GM18507 (cell line): ENCODE measurements at places on chromosomes 13 and 19.

- no peak for DNase-seq
Observed at GRCh38 chr13:92739306-92739818, 487.2 kb upstream of the GPC6 start.

- DNase-seq = no peak
Observed at GRCh38 chr19:41456342-41456918, 13.5 kb downstream of the ERICH4 start.

DNA sequence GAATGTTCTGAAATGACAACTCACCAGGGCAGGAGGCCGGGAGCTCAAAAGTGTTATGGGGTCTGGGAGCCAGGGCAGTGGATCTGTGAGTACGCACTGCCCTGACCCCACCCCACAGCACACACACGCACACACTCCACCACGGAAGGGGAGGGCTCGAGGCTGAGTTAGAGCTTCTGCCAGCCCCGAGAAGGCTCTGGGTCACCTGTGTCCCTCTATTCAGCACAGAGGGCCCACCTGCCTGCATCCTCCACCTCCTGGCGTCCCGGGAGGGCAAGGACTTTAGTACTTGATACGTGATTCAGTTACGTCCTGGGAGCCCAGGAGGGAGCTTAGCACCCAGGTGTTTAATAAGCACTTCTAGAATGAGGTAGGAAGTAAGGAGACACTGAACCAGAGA, 190.0 kb upstream of the GPR12 start:
- DNase-seq = no peak

GRCh38 chr13:26225896-26226617, 3.9 kb upstream of the RNF6 start:
- DNase-seq = no peak

GRCh38 chr19:16599655-16600346, 27.6 kb upstream of the SLC35E1 start:
- no peak for DNase-seq

DNA sequence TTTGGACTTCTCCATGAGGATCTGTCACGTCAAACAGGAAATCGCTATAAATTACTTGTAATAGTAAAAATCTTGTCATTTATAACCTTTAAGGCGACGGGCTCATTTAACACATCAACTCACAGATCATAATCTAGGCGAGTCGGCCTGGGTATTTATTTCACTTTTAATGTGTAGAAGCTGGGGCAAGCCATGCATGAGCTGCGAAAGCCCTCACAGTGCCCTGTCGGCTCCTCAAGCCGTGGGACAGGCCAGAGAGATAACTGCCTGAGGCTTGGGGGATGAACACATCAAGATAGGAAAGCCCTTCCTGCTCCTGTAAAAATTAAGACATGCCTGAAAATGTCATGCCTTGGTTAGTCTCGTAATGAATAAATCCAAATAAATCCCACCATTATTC, 30.8 kb downstream of the SOX1 start:
- no peak for DNase-seq

GRCh38 chr19:52689843-52690368, 44.9 kb downstream of the ZNF611 start:
- DNase-seq = peak; percentile 8

DNA sequence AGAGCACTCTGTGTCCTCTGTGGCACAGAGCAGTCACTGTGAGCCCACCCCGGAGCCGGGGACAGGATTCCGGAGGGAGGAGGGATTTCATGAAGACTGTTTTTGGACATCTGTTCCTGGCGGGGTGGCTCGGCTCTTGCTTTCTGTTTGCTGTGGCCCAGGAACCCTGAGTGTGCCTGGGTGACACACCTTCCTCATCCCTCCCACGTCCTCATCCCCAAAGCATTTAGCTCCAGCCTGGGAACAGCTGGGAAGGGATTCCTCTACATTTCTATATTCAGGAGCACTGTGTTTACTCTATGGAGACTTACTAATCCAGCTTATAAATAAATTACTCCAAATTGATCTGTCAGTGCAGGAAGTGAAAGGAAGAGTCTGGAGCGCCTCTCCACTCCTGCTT, 97.8 kb upstream of the UBL3 start:
- no peak for DNase-seq

DNA sequence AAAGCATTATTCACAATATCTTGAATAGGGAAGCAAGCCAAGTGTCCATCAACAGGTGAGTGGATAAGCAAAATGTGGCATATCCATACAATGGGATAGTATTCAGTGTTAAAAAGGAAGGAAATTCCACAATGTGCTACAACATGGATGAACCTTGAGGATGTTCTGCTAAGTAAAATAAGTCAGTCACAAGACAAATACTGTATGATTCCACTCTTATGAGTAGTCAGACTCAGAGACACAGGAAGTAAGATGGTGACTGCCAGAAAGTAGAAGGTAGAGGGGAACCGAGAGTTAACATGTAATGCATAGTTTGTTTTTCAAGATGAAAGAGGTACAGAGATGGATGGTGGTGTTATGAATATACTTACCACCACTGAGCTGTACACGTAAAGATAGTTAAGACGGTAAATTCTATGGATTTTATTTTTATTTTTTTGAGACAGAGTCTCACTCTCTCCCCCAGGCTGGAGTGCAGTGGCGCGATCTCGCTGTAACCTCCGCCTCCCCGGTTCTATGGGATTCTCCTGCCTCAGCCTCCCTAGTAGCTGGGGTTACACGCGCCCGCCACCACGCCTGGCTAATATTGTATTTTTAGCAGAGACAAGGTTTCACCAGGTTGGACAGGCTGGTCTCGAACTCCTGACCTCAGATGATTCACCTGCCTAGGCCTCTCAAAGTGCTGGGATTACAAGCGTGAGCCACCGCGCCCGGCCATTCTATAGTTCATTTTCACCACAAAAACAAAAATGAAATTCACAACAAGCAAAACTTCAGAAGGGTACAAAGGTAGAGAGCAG, 1.0 kb upstream of the CHAMP1 start:
- no peak for DNase-seq

GRCh38 chr13:99970651-99971575, 654 bp downstream of the ZIC5 start:
- DNase-seq = no peak

DNA sequence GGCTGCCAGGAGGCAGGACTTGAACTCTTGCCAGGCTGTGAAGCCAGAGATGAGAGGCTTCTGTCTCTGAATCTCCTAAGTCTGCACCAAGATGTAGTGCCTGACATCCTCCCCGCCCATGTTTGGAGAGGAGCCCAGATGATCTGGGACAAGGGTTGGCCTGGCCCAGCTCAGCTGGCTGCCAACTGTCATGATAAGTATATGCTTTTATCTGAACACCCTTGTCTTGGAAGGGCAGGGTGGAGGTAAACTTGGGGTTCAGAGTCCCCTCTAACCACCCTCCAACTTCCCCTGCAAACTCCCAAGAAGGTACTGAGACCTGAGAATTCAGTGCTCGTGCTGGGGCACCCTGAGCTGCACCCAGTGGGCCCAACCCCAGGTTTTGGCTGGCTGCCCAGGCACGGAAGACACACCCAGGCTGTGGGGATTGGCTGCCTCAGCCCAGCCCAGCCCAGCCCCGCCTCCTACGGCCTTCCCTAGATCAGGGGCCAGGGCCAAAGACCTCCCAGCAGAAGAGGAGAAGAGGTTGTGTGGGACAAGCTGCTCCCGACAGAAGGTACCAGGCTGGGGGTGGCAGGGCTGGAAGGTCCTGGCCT, at the start of gene CYP4F12:
Gene CYP4F12, plus strand, starts transcription at position 508 of the 596 bp plus-strand sequence. CDS start 443 bp downstream, outside the sequence.
- no peak for DNase-seq

- DNase-seq = peak; percentile 100
Observed at GRCh38 chr19:13905634-13906520, at the start of the genes BRME1 and CC2D1A. TSS of gene BRME1 (minus strand) at chr19:13906117. CDS start at chr19:13904892, 1,225 bp downstream. TSS of gene CC2D1A (plus strand) at chr19:13906201. CDS start at chr19:13906442, 241 bp downstream.
